ENCODE measurements at places on chromosomes 12 and 14.

DNA sequence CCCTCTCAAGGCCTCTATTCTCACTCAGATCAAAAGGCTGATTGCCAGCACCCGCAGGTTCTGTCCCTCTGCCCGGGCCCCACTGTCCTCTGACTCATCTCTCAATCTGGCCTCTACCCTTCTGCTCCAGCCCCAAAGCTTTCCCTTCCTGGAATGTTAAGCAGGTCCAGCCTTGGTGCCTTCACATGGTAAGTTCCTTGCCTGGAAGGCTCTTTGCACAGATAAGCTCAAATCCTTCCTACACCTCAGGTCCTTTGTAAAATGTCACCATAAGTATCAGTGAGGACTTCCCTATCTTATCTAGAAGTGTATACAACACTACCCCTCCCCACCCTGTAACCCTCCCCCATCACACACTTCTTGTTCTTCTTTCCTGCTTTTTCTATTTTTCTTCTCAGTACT is 22.2 kb downstream of the LPCAT3 start:
- no peak for DNase-seq

DNA sequence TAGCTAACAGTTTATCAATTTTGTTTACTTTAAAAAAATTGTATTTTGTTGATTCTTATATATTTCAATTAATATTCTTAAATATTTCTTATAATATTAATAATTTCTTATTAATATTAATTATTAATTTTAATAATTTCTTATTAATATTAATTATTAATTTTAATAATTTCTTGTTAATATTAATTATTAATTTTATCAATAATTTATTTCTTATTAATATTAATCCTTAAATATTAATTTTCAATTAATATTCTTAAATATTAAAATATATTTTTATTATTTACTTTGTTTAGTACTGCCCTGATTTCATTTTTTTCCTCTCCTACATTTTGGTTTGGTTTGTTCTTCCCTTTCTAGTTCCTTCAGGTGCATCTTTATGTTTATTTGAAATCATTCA is 1208.1 kb downstream of the LRFN5 start:
- DNase-seq = no peak

DNA sequence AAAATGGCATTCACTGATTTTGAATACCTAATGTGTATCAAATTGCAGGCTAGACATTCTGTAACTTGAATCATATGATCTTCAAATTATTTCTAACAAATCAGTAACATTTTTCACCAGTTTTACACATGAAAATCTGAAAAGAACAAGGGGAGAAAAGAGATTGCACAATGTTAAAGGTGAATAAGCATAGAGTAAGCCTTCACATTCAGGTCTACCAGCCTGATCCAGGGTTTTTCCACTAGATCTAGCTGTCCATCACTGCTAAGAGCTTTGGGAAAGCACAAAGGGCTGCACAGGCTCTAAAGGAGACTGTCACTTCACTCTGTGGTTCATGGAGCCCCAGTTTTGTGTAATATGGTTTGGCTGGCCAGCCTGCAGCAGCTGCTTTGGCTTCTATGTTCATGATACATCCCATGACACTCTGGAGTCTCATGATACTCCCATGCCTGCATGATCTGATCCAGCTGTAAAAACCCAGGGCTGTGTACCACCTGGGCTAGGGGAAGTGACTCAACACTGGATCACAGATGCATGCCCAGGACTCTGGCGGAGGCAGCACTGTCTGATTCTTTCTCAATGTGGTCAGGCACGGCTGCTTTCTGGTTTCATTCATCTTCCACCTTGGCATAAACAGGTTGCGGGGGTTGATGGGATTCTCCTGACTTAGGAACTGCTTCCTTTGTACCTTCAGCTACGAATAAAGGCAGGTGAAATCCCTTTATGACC is 859.7 kb downstream of the GALC start:
- no peak for DNase-seq

GRCh38 chr12:19148860-19149259 is 19.3 kb downstream of the PLEKHA5 start:
- DNase-seq = no peak

- no peak for DNase-seq
Measured at GRCh38 chr14:36857842-36858445, 196.3 kb downstream of the PAX9 start.

- no peak for DNase-seq
Measured at GRCh38 chr12:11508699-11509098, 113.3 kb upstream of the PRB2 start.

DNA sequence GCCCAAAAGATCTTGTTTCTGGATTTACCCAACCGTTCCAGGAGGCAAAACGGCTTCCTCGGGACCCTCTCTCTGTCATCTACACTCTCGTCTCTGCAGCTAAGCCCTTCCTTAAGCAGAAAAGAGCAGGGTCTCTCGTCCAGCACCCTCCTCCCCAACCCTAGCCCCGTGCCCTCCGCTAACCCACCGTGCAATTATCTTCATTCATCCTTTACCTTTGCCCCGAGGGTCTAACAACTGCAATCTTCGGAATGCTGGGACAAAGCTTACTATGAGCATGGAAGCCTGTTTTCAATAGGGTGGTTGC is 276 bp upstream of the BMAL2 start:
- no peak for DNase-seq

DNA sequence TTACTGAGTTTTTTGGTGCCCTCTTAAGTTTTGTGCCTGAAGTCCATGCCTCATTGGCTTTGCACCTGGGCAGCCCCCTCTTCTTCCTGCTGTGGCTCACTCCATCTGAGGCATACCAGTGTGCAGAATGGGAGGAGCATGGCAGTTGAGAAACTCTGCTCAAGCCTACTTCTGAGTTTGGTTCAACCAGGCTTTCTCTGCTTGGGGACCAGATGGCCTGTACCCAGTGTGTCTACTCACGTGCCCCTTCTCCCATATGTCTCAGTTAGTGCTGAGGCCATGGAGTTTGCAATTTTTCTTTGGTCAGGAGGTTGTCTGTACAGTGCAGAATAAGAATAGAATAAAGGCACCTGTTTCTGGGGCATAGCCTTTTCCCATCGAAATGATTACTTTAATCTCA is 383.3 kb upstream of the DDHD1 start:
- no peak for DNase-seq

- no peak for DNase-seq
Measured at GRCh38 chr14:35506927-35507326, 27.0 kb upstream of the INSM2 start.

- DNase-seq = no peak
Measured at GRCh38 chr12:79737875-79738718, 47.3 kb upstream of the PAWR start.

- DNase-seq = no peak
Measured at GRCh38 chr12:49345051-49345824, 1.4 kb upstream of the DNAJC22 start.

DNA sequence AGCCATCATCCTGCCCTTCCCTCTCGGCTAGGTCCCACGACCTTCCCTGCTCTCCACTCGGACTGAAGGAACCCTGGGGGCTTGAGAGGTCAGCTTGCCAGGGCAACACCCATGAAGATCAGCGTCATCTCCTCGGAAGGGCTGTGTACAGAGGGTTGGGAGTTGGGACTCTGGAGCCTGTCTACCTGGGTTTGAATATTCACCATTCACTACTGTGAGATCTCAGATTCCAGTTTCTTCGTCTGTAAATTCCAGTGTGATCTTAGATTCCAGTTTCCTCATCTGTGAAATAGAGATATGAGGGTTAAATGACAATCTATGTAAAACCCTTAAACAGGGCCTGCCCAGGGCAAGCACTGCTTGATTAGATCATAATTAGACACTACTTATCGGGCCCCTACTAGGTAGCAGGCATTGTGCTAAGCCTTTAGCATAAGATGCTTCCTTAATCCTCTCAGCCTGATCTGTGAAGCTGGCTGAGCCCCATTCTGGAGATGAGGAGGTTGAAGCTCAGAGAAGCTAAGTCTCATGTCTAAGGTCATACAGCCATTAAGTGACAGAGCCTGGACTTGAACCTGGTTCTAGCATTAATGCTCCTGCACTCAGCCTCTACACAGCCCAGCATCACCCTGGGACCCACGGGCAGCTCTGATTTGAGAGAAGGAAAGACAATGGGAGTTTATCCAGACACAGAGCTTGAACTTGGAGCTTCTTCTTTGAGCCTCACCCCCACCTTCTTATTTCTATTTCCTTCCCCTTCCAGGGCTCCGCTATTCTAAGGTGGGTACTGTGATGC is 612 bp upstream of the ZDHHC22 start:
- DNase-seq = no peak

- DNase-seq = no peak
Measured at GRCh38 chr12:52235001-52235764, 2.1 kb downstream of the KRT7 start.

DNA sequence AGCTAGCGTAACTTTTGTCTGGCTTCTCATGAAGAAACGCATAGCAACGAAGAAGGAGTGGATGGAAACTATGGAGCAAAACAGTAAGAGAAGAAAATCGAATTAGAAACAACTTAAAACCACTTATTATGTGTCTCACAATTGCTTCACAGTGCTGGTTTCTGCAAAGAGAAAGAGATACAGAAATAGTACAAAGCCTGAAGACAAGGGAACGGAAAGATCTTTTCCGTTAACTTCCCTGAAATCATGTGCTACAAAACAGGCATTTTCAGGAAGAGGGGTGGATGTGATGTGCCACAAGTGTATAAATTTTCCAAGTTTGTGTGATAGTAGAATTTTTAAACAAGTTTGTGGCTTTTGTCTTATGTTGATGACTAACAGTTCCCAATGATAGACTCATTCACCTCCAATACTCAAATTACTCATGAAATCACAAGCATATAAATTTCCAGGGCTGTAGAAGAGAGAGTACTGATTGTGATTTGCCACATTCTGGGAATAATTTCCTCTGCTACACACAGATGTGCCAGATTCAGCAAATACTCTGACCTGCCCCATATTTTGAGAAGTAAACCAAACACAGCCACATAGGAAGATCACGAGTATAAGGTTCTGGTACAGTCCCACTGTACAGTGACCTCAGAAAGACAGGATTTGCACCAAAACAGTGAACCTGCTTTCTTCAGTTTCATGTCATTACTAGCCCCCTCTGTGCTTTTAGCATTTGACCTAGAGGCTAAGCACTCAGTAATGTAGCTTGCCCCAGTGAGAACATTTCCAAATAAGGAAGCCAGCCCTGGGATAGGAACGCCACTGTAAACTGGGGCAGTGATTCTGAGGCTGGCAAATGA is 41.4 kb upstream of the PPFIA2 start:
- DNase-seq = no peak

GRCh38 chr12:101582937-101583336 is 11.8 kb upstream of the MYBPC1 start:
- no peak for DNase-seq

GRCh38 chr14:53190938-53191337 is 37.8 kb upstream of the DDHD1 start:
- no peak for DNase-seq

- no peak for DNase-seq
Measured at GRCh38 chr12:120259418-120260202, 5.9 kb downstream of the PXN start.

DNA sequence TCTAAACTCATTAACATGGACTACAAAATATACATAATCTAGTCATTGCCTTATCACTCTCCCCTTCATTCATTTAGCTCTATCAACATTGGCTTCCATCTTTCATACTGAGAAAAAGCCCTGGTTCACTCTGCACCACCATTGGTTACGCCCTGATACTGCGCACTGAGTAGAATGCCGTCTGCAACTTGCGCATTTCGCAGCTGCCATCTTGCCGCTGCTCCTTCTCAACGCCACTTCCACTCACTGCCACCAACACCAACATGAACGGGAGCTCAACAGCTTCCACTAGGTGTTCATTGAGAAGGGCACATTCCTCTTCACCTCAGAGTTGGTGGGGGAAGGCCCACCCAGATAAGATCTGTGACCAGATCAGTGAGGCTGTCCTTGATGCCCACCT is 71.3 kb downstream of the EEA1 start:
- no peak for DNase-seq

DNA sequence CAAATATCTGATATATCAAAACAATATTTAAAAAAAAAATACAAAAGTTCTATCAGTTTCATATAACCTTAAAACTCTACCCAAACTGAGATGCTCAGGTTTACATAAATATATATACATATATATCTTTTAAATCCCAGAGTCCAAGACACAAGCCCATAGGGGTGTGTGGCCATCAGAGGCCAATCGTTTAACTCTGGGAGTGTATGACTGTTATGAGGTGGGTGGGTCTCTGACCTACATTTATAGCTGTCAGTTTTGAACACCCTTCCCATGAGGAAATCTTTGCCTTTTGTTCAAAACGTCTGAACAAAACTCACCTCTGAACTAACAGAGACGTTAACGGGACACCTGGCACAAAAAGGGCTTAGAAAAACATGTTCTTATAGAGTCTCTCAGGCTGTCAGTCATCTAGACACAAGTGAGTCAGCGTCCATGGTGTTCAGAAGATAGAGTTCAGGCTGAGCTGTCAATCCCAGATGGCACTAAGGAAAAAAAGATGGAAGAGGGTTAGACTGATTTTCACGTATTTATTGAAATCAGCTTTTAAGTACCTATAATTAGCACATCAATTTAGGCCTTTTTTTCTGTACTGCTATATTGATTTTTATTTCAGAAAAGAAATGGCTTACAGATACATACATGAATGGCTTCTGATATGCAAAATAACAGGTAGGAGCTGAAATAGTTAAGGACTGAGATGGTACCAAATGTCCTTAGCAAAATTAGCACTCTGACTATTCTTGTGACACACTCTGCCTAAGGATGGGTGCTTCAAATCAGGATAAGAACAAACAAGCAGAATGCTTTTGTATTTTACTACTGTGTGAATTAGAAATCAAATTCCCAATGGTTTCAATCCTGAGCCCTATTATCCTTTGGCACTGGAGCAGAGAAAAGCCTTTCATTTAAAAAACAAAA is 29.2 kb downstream of the HIGD1C start:
- no peak for DNase-seq

- no peak for DNase-seq
Measured at GRCh38 chr12:65152012-65152411, 17.4 kb upstream of the LEMD3 start.

- peak; percentile 23 for DNase-seq
Measured at GRCh38 chr14:53306267-53306721, 153.2 kb upstream of the DDHD1 start.
